ENCODE measurements at places on chromosomes 4 and X. TPM values are rescaled to one million over a fixed set of nuclear protein-coding genes. Genes with fewer than 3 reads are reported as not detected.

DNA sequence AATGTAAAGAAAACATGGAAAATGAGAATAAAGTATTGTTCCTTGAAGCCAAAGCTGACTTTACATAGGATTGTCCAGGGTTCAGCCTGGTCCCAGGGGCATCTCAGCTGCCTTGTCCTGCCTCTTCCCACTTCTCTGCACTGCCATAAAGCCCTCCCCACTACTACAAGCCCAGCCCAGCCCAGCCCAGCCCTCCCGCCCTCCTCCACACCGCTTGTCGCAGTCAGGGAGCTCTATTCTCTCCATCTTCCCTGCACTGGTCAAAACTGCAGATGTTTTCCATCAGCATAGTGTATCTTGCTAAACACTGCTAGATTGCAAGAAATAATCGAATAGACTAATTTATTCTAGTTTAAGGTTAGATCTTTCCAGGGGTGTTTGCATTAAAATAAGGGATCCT lies 100.3 kb downstream of the TENM3 start:
- H3K4me3 ChIP-seq: no peak overlapping the region
- no peaks in the 10 kb centered on the region for H3K36me3 ChIP-seq
- DNase-seq: no peak
- no peaks in the 10 kb centered on the region for H3K27me3 ChIP-seq
- peaks cover 52% of the 10 kb centered on the region for H3K4me1 ChIP-seq

DNA sequence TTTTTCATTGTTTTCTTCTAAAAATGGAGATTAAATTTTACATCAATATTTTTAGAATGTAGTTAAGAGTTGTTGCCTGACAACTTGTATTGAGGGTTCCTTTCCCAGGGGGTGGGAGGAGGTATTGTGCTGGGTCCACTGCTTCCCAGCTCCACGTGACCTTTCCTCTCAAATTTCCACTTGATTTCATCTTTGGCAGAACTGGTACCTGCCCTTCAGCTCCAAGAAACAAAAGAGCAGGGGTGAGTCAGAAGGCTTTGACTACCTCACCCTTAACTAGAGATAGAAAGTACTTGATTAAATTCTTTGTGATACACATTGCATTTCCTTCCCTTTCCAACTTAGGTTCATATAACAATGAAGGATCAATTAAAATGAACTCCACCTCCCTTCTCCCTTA lies 19.7 kb downstream of the TRIM2 start:
- H3K27ac ChIP-seq: no peak overlapping the region
- peaks cover 11% of the 10 kb centered on the region for H3K36me3 ChIP-seq
- H3K27me3 ChIP-seq: peaks cover 22% of the 10 kb centered on the region
- peaks cover 44% of the 10 kb centered on the region for H3K4me1 ChIP-seq

DNA sequence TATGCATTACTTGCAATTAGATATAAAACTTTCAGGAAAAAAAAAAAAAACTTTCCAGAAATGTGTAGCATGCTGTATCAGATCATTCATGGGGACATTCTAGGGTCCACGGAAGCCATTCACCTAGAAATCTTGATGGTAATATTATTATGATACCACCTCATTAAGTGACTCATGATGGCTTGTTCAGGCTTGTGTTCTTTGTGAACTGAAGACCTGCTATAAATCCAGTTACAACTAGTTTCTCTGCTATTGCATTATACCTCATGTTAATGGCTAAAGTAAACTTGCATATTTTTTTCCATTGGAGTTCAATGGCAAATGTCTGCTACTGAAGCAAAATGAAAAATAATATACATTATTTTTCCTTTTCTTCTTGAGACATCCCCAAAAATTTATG lies 35.3 kb upstream of the PTPN13 start:
- peaks cover 8% of the 10 kb centered on the region for H3K4me1 ChIP-seq
- H3K36me3 ChIP-seq: no peaks in the 10 kb centered on the region
- no peak overlapping the region for H3K4me3 ChIP-seq
- DNase-seq: no peak
- H3K27me3 ChIP-seq: no peaks in the 10 kb centered on the region
- no peak overlapping the region for H3K27ac ChIP-seq

- DNase-seq: no peak
- no peak overlapping the region for H3K27ac ChIP-seq
- no peak overlapping the region for H3K4me3 ChIP-seq
- H3K27me3 ChIP-seq: no peaks in the 10 kb centered on the region
Observed at GRCh38 chrX:302975-303374, 15.6 kb downstream of the GTPBP6 start.

GRCh38 chr4:8860892-8861575 lies 10.6 kb downstream of the HMX1 start:
- H3K36me3 ChIP-seq: no peaks in the 10 kb centered on the region
- peak; percentile 71 for DNase-seq

GRCh38 chrX:9816084-9816700 lies 30.0 kb downstream of the SHROOM2 start:
- no peak overlapping the region for H3K4me3 ChIP-seq
- DNase-seq: no peak
- no peaks in the 10 kb centered on the region for H3K27me3 ChIP-seq
- H3K27ac ChIP-seq: no peak overlapping the region
- no peaks in the 10 kb centered on the region for H3K36me3 ChIP-seq
- peaks cover 37% of the 10 kb centered on the region for H3K4me1 ChIP-seq

- H3K27ac ChIP-seq: no peak overlapping the region
- H3K27me3 ChIP-seq: no peaks in the 10 kb centered on the region
- peaks cover 18% of the 10 kb centered on the region for H3K4me1 ChIP-seq
- DNase-seq: no peak
Observed at GRCh38 chr4:2799971-2800690, 7.2 kb downstream of the SH3BP2 start.

DNA sequence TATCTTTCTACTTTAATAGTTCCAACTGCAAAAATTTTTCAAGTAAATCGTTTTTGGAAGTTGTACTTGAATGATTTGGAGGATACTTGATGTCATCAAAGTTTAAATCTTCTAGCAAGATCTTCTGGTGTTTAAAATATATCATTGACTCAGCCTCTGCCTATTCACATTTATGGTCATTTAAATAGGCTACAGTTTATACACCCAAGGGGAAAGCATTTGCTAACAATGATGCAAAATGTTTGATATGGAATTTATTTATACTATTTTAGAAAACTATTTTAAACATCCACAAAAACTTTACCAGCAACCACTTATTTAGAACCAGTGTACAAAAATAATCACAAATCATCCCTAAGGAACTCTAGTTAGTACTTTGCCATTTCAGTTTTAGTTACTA lies 123.3 kb upstream of the STIM2 start:
- no peak for DNase-seq
- H3K36me3 ChIP-seq: no peaks in the 10 kb centered on the region
- H3K27ac ChIP-seq: no peak overlapping the region
- H3K27me3 ChIP-seq: no peaks in the 10 kb centered on the region
- H3K4me3 ChIP-seq: no peak overlapping the region

DNA sequence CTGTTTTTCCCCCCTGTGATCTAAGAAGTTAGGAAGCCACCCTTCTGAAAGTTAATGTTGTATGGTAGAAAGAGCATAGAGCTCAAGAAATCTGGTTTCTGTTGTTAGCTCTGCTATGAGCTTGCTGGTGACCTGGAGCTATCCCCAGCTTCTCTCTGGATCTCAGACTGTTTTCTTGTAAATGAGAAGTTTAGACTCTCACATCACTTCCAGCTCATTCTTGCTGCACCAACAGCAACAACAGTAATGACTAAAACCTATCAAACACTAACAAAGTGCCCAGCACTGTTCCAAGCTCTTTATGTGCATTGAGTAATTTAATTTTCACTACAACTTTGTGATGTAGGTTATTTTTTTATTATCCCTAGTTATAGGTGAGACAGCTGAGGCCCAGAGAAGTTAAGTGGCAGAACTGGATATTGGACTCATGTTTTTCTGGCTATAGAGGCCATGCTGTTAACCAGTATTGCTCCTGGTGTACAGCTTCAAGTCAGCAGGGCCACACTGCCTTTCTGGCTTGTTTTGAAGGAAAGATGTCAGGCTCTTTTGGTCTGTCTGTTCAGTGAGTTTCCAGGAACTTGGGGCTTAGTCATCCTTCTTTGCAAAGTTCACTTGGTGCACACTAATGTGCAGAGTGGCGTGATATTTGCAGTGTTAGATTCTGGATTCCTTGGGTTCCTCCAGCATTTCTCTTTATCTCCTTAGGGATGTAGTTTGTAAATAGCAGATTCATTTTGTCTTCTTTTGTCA lies 27.8 kb upstream of the TMEM164 start:
- DNase-seq: no peak
- H3K27ac ChIP-seq: no peak overlapping the region
- H3K36me3 ChIP-seq: no peaks in the 10 kb centered on the region
- H3K4me1 ChIP-seq: peaks cover 13% of the 10 kb centered on the region

- no peaks in the 10 kb centered on the region for H3K36me3 ChIP-seq
- H3K4me3 ChIP-seq: peak overlapping the region; percentile 96
- peaks cover 26% of the 10 kb centered on the region for H3K4me1 ChIP-seq
- H3K27me3 ChIP-seq: no peaks in the 10 kb centered on the region
- no peak for DNase-seq
Observed at GRCh38 chr4:930028-930551, 2.0 kb downstream of the GAK start.

DNA sequence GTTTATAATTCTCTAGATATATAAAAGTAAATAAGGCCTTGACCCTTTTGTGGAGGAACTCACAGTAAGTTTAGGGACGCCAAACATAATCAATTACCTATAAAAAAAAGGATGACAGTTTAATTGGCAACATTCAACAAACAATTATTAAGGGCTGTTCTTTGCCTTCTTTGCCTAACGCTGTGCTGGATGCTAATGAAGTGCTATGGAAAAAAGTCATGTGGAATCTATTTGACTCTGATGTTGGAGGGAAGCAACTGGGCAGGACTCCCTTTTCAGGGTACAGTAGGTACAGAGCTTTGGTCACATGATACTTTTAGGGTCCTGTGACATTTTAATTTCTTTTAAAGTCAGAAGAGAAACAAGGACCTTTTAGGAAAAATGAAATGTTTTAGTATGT lies 91.1 kb downstream of the PCDH7 start:
- no peaks in the 10 kb centered on the region for H3K36me3 ChIP-seq
- H3K4me3 ChIP-seq: no peak overlapping the region
- no peak overlapping the region for H3K27ac ChIP-seq
- H3K27me3 ChIP-seq: no peaks in the 10 kb centered on the region
- peaks cover 16% of the 10 kb centered on the region for H3K4me1 ChIP-seq
- no peak for DNase-seq

- no peak for DNase-seq
- H3K27me3 ChIP-seq: no peaks in the 10 kb centered on the region
- no peak overlapping the region for H3K27ac ChIP-seq
- H3K4me1 ChIP-seq: no peaks in the 10 kb centered on the region
- H3K36me3 ChIP-seq: peaks cover 54% of the 10 kb centered on the region
Observed at GRCh38 chr4:3228881-3229280, 20.1 kb upstream of the MSANTD1 start.

FAM47A gene
- not detected for total RNA-seq

TFE3 gene
- 51.2 TPM for total RNA-seq

TAPT1 gene
- 12.4 TPM for total RNA-seq

PPAT gene
- total RNA-seq: 89.0 TPM

ZMAT1 gene
- total RNA-seq: 3.7 TPM

EDA2R gene
- total RNA-seq: 11.9 TPM

PDGFRA gene
- 3.3 TPM for total RNA-seq

PPBP gene
- total RNA-seq: not detected

PNMA6F gene
- total RNA-seq: 0.13 TPM

TMEM184C gene
- 43.4 TPM for total RNA-seq

FAM47B gene
- not detected for total RNA-seq

PRR32 gene
- not detected for total RNA-seq

Data from WTC11 (cell line).